ENCODE measurements at places on chromosomes 2 and 18. TPM values are rescaled to one million over a fixed set of nuclear protein-coding genes. Genes with fewer than 3 reads are reported as not detected.

MAP3K19 gene
- not detected for total RNA-seq

LIMS2 gene
- total RNA-seq, result 3.0 TPM

C2orf72 gene
- 0.25 TPM for total RNA-seq

ANO7 gene
- 0.40 TPM for total RNA-seq

IL1RL1 gene
- 1.1 TPM for total RNA-seq

MTA3 gene
- 25.0 TPM for total RNA-seq

MYO1B gene
- total RNA-seq, result 165 TPM

IDH1 gene
- total RNA-seq, result 218 TPM

TUBB8B gene
- total RNA-seq, result not detected

ATP8B1 gene
- 210 TPM for total RNA-seq

ORMDL1 gene
- 40.8 TPM for total RNA-seq

TGOLN2 gene
- 147 TPM for total RNA-seq

EPHA4 gene
- 4.8 TPM for total RNA-seq

MC2R gene
- total RNA-seq, result not detected

COL4A3 gene
- 16.2 TPM for total RNA-seq

MRPL44 gene
- total RNA-seq, result 25.1 TPM

SAG gene
- total RNA-seq, result not detected

HOXD13 gene
- total RNA-seq, result not detected

Data from aortic smooth muscle cell (primary cell).